ENCODE measurements at places on chromosomes 13 and 19.
A peak's percentile ranks its signal among the peaks of the same experiment; 100 is the strongest.

- no peak for DNase-seq
Observed at GRCh38 chr13:108345016-108345415, 75.5 kb downstream of the TNFSF13B start.

DNA sequence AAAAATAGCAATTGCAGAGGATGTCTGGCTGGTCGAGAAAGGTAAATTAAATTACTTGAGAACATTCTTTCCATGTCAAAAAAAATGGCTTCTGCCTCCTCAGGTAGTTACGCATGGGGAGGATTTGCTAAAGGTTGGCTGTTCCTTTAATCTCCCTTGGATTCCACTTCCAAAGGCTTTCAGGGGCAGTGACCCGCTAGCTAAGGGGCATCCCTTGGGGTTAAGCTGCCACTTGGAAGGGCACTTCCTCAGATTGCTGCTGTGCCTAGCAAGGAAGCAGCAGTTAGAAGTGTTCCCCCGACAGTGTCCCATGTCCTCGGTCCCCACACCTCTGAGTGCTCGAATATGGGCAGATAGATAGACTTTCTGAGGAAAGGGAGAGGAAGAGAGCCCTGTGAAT, 108.5 kb downstream of the RGCC start:
- DNase-seq, result no peak

DNA sequence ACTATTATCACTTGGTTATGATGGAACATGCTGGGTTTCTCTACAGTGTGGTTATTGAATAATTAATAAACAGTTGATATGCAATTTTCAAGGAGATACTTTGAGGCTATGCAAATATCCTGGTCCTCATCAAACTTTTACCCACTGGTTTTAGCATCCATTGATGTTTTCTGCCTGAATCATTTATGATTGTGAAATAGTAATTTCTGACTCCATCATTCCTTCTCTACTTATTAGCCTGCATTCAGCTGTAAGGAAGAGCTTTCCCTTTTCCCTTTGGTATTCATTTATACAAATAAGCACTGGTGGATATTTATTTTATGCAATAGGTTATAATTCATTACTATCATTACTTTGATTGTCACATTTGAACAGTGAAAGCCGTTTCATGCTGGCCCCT, 13.9 kb upstream of the DNAJC15 start:
- no peak for DNase-seq

DNA sequence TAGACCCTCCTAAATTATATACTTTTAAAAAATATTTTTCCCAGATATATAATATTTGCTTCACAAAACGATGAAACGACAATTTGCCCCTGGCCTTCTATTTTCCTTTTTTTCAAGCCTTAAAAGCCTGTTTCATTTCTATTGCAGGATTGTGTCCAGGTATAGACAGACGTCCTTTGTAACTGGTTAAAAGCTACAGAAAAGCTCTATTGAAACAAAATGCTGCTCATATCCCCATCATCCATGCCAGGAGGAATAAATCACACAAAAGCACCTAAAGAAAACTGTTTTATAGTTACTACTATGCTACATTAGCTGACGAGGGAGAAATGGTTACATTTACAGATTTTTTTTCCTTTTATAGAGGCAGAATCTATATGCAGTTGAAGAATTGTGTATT, 765.1 kb downstream of the DIAPH3 start:
- DNase-seq, result no peak

GRCh38 chr13:28872427-28873176, 52.5 kb downstream of the MTUS2 start:
- no peak for DNase-seq

- DNase-seq, result no peak
Observed at GRCh38 chr13:111925146-111925875, 141.6 kb upstream of the SOX1 start.

- DNase-seq, result no peak
Observed at GRCh38 chr13:114041493-114041892, 67.6 kb upstream of the C13orf46 start.

GRCh38 chr19:16363133-16363851, 38.7 kb downstream of the KLF2 start:
- peak; percentile 92 for DNase-seq

DNA sequence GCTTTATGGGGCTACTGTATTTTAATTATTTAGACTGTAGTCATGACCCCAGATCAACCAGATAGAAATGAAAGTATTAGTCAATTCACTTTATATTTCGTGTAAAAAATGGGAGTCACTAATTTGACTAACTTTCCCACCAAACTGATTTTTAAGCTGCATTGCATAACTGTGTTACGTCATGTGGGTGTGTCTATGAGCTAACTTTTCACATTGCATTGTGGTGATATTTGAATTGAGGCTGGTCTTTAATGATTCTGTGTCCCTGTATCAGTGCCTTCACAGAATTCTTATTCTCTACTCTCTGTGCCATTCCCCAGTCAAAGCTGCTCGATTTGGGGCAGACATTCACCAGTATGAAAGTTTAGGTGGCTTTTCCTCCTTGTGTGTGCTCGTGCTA, 172.7 kb upstream of the MAB21L1 start:
- no peak for DNase-seq

GRCh38 chr13:52850396-52851136, 2.1 kb upstream of the PCDH8 start:
- peak; percentile 79 for DNase-seq

DNA sequence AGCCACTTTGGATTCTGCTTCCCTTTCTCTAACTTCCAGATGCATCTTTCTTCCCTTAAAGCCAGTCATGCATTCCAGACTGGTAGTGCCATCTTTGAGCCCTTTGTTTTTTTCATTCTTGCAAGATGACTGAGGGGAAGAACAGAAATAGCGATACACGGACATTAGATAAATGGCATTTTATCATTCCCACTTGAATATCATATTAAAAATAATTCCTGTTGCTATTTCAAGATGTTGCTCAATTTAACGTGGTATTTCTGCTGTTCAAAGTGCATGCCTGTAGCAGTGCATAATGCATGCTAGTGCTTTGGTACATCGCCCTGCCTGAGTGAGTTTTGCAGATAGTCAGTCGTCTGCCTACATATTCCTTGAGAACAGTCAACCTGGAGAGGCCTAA, 140.6 kb upstream of the FRY start:
- DNase-seq, result no peak

DNA sequence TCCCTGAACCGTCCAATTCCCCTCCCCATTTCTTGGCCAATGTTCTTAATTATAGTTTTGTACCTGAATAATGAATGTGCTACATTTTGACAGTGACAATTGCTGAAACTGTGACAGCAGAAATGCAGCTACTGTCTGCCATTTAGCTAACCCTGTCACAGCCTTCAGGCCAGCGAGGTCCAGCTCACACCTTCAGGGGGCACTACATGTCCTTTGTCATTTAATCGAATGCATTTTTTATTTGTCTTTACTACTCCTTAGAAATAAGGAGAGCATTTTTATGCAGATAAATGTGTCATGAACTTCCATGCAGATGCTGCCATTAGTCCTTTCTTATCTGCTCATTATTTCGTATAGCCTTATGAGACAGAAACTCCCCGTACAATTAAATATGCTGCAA, 159.9 kb downstream of the MZT1 start:
- DNase-seq, result no peak

GRCh38 chr19:34181111-34181864, 9.0 kb downstream of the LSM14A start:
- DNase-seq, result no peak

GRCh38 chr19:5586300-5587070, 18.7 kb upstream of the TINCR start:
- DNase-seq, result no peak

DNA sequence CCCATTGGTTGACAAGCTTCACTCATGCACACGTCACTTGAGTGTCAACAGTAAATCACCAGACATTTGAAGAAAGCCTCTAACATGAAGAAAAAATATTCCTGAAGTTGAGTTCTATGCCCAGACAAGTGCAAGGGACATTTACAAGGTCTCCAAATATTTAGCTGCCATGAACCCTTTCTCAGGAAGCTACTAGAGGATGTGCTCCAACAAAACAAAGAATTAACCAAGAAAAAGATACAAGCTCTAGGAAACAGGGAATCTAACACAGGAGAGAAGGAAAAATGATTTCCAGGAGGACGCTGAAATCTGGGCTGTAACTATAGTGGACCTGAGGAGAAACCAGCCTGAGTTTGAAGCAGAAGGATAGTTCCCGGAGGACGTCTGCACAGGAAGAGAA, 45.7 kb upstream of the KATNAL1 start:
- DNase-seq, result no peak

GRCh38 chr13:71148396-71148795, 718.6 kb downstream of the DACH1 start:
- DNase-seq, result no peak

DNA sequence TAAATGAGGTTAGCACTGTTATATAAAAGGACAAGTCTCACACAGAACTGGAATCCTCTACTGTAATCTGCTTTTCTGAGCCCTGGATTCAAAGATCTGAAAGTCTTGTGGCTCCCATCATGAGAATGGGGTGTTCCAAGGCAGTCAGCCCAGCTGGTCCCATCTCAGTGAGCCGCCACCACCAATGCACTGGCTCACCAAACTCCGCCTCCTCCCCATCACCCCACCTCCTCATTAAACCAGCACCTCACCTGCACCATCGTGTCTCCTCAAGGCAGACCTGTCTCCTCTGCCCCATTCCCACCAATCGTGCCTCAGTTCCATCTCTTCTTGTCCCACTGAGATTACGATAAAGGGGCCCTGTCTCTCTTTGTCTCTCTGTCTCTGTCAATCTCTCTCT, 166.7 kb downstream of the USP12 start:
- DNase-seq, result no peak

- DNase-seq, result no peak
Observed at GRCh38 chr19:29836409-29836825, 24.6 kb downstream of the CCNE1 start.

DNA sequence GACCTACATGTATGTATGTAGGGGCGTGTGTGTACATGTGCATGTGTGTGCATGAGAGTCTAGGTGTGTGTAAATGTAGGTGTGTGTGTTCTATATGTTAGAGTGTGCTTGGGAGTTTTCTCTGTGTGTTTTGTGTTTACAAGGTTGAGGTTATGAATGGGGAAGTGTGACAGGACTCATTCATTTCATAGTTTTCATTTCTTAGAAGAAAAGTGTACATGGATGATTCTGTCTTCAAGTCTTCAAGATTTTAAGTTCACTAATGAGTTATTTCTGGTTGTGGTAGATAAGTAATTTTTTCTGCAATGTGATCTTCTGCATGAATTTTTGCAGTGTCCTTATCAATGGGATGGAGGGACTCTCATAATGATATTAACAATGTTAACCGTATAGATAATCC, 118.2 kb upstream of the SLC10A2 start:
- no peak for DNase-seq

- DNase-seq, result no peak
Observed at GRCh38 chr13:109172136-109172535, 542.7 kb downstream of the MYO16 start.

DNA sequence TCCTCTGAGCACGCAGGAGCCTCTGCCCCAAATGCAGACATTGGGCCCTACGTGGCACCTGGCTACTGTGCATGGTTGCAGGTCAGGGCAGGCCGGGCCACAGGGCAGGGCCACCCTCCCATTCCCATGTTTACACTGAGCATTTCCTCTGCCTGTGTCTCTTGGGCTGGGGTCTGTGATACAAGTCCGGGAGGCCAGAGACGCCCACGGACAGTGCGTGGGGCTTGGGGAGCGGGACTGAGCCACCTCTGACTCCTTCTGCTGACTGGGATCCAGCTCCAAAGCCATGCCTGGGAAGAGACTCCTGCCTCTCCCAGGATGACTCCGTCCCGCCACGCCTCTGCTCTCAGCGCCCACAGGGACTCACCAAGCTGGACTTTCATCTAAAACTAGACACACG, 18.8 kb downstream of the GAS6 start:
- DNase-seq, result peak; percentile 16

- DNase-seq, result peak; percentile 44
Observed at GRCh38 chr19:17526922-17527321, 15.5 kb downstream of the PGLS start.

DNA sequence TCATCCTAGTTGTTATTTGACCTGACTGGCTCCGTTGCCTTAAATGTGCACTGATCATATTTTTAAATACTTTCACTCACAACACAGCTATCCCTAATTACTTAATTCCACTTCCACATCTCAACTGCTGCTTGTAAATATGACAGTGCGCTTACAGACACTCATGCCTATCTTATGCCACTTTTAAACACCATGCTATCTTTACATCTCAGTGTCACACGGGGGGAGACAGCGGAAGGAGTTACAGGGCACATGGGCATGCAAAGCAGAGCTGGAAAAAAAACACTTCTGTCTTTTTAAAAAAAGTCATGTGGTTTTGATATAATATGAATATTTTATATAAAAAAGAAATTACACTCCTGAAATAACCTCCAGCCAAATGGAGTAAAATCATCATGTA, 44.1 kb downstream of the SMAD9 start:
- no peak for DNase-seq

- DNase-seq, result no peak
Observed at GRCh38 chr13:64992314-64992713, 2237.8 kb downstream of the PCDH9 start.

Data from left colon (tissue), 2 donors.